ENCODE measurements at places on chromosomes 2 and 18.

DNA sequence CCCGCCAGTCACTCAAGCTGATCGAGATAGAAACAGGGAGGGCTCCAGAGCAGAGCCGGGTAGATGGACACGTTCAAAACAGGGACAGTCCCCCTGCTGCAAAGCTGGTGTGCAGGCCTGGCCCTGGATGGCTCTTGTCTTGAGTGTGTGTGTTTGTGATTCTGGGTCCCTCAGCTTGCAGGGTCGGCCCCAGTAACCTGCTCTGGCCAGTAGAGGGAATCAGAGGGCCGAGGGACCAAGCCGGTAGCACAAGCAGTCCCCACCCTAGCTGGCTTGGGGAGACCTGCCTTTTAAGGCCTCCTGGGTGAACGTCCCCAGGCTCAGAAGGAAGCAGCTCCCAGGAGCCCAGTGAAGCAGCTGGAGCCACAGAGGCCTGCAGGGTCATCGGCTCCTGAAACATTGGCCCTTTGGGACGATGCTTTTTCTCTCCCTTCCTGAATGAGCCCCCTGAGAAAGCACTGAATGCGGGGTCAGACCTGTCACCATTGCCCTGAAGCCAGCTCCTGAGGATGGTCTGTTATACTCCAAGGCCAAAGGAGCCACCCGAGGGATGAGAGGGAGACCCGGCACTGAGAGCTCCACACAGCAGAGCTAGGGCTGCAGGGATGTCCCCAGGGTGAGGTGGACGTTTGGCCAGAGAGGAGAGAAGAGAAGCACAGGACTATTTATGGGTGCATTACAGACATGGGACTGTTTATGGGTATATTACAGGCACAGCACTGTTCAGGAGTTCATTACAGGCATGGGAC, 15.4 kb upstream of the MLPH start:
- DNase-seq: no peak

- DNase-seq: no peak
Measured at GRCh38 chr2:98191883-98192282, 104.9 kb downstream of the VWA3B start.

GRCh38 chr2:142991295-142991694, 113.8 kb downstream of the KYNU start:
- no peak for DNase-seq

DNA sequence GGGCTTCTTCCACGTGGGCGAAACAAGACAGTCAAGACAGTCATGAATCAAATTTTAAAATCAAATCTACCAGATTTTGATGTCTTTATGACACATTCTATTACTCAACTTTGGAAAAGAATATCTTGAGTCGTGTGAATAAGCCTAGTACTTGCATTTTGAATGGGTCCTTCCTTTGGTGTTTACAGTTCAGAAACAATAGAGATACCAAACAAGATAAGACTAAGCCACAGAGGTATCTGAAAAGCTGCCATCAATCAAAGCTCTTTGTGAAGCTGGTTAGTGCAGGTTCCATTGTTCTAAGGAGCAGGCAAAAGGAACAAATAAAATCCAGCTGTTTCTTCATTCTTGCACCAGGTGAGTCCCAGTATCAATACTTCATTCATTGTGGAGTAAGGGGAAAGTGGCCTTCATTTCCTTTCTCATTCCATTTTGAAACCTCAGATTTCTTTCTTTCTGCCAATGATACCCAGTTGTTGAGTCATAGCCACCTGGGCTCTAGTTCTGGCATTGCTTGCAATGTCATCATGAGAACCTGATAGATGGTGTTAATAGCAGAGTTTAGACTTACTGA, 151.7 kb upstream of the L3MBTL4 start:
- no peak for DNase-seq

DNA sequence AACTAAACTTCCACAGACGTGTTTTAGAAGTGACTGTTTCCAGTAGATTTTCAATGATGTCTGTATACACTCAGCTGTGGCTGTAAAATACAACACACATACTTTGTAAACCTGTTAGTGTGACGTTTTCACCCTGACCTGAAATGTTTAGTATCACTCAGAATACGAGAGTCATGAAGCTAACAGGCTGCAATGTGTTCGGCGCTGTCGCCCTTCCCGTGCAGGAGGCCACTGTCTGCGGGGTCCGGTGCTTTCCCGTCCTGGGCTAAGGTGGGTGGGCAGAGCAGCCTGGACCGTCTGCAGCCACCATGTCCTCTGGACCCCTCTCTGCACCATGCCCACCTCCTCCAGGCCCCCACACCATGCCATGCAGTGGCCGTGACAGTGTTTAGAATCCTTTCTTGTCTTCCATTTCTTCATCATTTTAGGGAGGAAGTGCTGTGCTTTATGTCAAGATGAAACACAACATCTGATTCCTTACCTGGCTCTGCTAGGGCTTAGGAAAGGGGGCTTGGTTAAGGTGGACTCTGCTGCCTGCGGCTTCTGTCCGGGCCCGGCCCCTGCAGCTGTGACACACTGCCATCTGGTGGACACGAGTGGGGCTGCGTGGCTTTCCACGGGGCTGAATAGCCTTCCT, 53.8 kb upstream of the RBM44 start:
- no peak for DNase-seq

- no peak for DNase-seq
Measured at GRCh38 chr2:217746808-217747207, 256.0 kb downstream of the TNS1 start.

- no peak for DNase-seq
Measured at GRCh38 chr2:222973237-222973636, 78.8 kb upstream of the KCNE4 start.

- DNase-seq: no peak
Measured at GRCh38 chr2:30231996-30232800, 864 bp downstream of the LBH start.

GRCh38 chr2:48165070-48165753, 258.9 kb upstream of the FBXO11 start:
- DNase-seq: no peak

GRCh38 chr2:223315813-223316212, 263.8 kb downstream of the KCNE4 start:
- DNase-seq: no peak

DNA sequence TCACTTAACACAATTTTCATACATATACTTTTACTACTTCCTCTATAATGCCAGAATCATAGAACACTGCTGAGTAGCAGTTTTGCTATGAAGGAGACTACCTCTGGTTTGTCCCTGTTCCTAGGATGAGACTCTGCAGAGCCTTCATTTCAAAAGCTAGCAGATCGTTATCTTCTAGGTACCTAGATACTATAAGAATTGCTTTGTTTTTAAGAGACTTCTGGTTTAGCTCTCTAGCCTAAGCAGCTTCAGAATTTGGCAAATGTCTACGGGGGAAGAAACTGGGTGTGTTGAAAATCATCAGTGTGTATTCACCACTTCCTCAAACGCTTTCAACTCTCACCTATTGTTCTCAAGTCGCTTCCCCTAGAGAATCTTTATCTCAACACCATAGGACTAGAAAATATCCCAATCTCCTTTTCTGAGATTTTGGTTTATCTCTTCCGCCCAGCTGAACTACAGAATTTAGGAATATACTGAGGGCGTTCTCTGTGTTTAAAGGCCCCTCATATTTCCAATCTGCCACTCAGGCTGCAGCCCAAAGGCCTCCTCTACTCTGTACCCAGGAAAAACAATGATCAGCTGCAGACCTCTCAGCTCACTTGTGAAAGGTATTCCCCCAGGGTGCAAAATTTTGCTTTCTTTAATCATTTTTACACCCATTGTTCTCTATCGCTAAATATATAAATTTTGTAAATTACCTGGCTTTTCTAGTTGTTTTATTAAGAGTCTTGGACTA, 28.7 kb downstream of the SMAD2 start:
- DNase-seq: no peak

- no peak for DNase-seq
Measured at GRCh38 chr2:221726894-221727513, 154.9 kb upstream of the EPHA4 start.

DNA sequence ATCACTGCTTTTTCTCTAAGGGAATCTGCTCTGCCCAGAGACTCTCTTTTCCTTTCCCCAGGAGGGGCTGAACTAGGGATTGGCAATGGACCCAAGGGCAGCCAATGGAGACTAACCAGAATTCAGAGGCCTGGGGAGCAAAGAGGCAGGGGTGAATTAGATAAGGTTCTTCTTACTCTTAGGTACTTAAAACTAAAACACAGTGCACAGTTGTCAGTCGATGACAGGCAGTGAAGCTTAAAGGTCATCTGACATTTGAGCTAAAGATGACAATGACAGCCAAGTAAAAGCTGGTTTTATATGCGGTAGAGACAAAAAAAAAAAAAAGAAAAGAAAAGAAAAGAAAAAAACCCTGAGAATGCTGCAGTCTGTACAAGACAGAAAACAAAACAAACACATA, 57.8 kb downstream of the HIBCH start:
- no peak for DNase-seq

GRCh38 chr2:14928056-14928455, 295.5 kb downstream of the LRATD1 start:
- DNase-seq: no peak

- no peak for DNase-seq
Measured at GRCh38 chr2:219056176-219056895, 4.4 kb downstream of the IHH start.

- no peak for DNase-seq
Measured at GRCh38 chr2:31333046-31333445, 81.5 kb downstream of the XDH start.

- DNase-seq: no peak
Measured at GRCh38 chr2:184322615-184323014, 275.7 kb upstream of the ZNF804A start.

GRCh38 chr18:77067291-77068061, 65.1 kb downstream of the MBP start:
- peak; percentile 88 for DNase-seq

GRCh38 chr2:209236377-209236776, 187.5 kb upstream of the MAP2 start:
- no peak for DNase-seq

DNA sequence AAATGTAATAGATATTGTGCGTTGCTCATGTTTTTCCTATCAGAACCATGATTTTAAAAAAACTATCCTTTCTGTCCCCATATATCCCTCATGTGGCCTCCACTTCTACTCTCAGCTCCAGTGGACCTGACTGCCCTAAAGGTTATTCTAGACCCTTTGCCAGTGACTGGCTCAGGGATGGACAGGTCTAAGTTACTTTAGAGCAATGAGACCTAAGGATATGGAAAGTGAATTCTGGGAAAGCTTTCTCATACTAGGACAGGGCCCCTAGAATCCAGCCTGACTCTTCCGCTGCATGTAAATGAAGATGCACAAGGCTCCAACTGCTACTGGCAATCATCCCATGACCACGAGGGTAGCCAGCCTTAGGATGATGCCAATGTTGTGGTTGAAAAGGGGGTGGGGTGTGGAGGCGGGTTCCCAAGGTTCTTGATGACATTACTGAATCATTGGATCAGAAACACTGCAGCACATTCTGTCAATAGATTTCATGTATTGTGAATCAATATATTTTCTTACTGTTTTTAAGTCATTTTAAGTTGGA, 21.3 kb downstream of the C2orf69 start:
- DNase-seq: no peak

Measured in non-pigmented ciliary epithelial cell (primary cell).